ENCODE measurements at places on chromosomes 13 and 19. TPM values are rescaled to one million over a fixed set of nuclear protein-coding genes. Genes with fewer than 3 reads are reported as not detected.

DNA sequence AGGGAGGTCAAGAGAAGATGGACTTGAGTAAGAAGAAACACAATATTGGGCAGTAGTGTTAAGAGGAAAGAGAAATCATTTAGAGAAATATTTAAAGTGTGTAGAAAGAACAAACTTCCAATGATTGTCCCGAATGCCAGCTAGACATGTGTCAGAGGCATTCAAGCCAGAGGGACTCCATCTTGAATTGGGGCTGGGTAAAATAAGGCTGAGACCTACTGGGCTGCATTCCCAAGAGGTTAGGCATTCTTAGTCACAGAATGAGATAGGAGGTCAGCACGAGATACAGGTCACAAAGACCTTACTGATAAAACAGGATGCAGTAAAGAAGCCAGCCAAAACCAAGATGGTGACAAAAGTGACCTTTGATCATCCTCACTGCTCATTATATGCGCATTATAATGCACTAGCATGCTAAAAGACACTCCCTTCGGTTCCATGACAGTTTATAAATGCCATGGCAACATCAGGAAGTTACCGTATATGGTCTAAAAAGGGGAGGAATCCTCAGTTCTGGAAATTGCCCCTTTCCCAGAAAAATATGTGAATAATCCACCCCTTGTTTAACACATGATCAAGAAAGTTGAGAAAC is 127.0 kb upstream of the IPO5 start:
- H3K27ac ChIP-seq, result no peak overlapping the region
- H3K36me3 ChIP-seq, result no peaks in the 10 kb centered on the region
- no peak for DNase-seq
- H3K4me3 ChIP-seq, result no peak overlapping the region
- H3K4me1 ChIP-seq, result no peaks in the 10 kb centered on the region

DNA sequence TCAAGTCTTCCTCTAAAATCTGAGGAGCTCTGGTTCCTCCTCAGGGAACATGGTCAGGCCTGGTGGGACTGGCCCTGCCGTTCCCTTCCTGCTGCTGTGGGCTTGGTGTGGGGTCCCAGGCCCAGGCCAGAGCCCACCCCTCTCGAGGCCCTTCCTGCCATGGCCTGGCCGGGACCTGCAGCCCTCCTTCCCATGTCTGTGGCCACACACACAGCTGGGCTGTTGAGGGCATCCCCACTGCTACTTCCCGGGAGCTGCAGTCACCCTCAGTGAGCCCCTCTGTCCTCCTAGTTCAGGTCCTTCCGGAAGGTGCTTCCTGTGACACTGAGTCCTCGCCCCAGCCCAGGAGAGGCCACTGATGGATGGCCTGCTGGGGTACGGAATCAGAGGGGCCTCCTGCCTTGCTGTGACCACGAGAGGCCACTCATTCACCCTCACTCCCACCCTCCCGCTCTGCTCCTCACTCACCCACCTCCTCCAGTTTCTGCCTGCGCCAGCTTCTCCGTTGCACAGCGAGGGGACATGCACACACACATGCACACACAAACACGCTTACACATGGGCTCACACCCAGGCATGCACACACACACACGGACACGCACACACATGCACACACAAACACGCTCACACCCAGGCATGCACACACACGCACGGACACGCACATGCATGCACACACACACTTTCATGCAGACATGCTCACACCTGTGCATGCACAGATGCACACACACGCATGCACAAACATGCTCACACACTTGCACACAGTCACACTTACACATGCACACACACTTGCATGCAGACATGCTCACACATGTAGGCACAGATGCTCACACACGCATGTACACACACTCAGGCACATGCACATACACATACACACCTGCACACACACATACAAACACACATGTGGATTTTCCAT is 7.3 kb upstream of the MCF2L start:
- no peaks in the 10 kb centered on the region for H3K36me3 ChIP-seq
- H3K4me1 ChIP-seq, result no peaks in the 10 kb centered on the region
- peak; percentile 69 for DNase-seq

GRCh38 chr13:109400209-109400608 is 386.2 kb downstream of the IRS2 start:
- H3K4me3 ChIP-seq, result no peak overlapping the region
- no peaks in the 10 kb centered on the region for H3K4me1 ChIP-seq
- no peaks in the 10 kb centered on the region for H3K27me3 ChIP-seq
- H3K27ac ChIP-seq, result no peak overlapping the region
- DNase-seq, result peak; percentile 83
- no peaks in the 10 kb centered on the region for H3K36me3 ChIP-seq

The TTC9B gene
- not detected for total RNA-seq

- H3K36me3 ChIP-seq, result no peaks in the 10 kb centered on the region
- DNase-seq, result no peak
- no peak overlapping the region for H3K27ac ChIP-seq
- H3K4me1 ChIP-seq, result peaks cover 4% of the 10 kb centered on the region
- H3K4me3 ChIP-seq, result no peak overlapping the region
These were observed 313.5 kb downstream of the KLF12 start for GRCh38 chr13:73820688-73821087.

- peak; percentile 93 for DNase-seq
- H3K36me3 ChIP-seq, result peaks cover 12% of the 10 kb centered on the region
- no peaks in the 10 kb centered on the region for H3K27me3 ChIP-seq
- peak within 1 kb of the TSS; percentile 79 for H3K4me3 ChIP-seq
These were observed at the start of gene SELENOW for GRCh38 chr19:47778049-47778953. SELENOW (plus strand) TSS chr19:47778703; CDS start chr19:47778786, 83 bp downstream.

DNA sequence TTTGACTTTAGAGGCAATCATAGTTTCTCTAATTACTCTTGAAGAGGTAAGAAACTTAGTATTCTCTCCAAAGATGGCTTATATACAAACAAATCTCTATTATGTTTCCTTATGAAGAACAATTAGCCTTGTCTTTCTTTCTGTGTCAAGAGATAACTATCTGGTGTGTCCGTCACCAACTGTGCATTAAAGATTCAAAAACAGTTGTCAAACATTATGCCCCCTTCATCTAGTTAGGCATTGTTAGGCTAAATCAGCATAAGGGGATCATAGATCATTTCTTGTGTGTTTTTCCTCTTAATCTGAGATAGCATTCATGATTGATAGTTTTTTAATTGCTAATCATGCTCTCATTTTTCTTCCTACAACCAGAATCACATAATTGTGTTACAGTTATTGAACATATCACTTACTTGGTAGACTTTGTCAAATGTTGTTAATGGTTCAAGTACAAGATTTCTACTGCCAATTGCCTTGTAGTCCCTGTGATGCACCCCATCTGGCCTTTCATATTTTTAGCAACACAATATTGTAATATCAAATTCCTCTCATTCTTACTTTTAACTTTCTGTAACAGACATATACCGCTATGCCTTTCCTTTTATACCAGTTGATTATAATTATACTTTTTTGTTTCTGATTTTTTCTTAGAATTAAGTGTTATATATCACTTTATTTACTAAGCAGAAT is 612.7 kb downstream of the SLITRK6 start:
- H3K36me3 ChIP-seq, result no peaks in the 10 kb centered on the region
- no peak overlapping the region for H3K4me3 ChIP-seq
- H3K4me1 ChIP-seq, result no peaks in the 10 kb centered on the region
- no peaks in the 10 kb centered on the region for H3K27me3 ChIP-seq
- DNase-seq, result no peak

DNA sequence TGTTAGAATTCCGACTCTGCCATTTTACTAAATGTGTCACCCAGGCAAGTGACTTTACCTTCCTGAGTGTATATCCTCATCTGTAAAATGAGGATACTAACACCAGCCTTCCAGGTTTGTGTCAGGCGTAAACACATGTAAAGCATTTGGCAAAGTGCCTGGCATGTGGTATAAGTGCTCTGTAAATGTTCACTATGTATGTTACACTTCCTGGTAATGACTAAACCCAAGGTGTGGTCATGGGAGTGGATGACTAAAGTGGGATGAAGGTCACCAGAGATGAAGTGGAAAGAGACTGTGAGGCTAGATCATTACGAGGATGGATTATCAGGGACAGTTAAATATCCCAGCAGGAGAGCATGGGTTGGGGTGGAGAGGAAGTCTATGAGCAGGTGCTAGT is 25.6 kb downstream of the DEDD2 start:
- DNase-seq, result no peak
- peaks cover 6% of the 10 kb centered on the region for H3K36me3 ChIP-seq
- H3K4me3 ChIP-seq, result no peak overlapping the region
- H3K27me3 ChIP-seq, result no peaks in the 10 kb centered on the region
- peaks cover 19% of the 10 kb centered on the region for H3K4me1 ChIP-seq

GRCh38 chr19:37078717-37079032 is 442 bp downstream of the ZNF420 start:
- H3K27me3 ChIP-seq, result no peaks in the 10 kb centered on the region
- peak overlapping the region; percentile 91 for H3K27ac ChIP-seq
- peak overlapping the region; percentile 93 for H3K4me3 ChIP-seq
- peaks cover 24% of the 10 kb centered on the region for H3K36me3 ChIP-seq
- peaks cover 20% of the 10 kb centered on the region for H3K4me1 ChIP-seq

DNA sequence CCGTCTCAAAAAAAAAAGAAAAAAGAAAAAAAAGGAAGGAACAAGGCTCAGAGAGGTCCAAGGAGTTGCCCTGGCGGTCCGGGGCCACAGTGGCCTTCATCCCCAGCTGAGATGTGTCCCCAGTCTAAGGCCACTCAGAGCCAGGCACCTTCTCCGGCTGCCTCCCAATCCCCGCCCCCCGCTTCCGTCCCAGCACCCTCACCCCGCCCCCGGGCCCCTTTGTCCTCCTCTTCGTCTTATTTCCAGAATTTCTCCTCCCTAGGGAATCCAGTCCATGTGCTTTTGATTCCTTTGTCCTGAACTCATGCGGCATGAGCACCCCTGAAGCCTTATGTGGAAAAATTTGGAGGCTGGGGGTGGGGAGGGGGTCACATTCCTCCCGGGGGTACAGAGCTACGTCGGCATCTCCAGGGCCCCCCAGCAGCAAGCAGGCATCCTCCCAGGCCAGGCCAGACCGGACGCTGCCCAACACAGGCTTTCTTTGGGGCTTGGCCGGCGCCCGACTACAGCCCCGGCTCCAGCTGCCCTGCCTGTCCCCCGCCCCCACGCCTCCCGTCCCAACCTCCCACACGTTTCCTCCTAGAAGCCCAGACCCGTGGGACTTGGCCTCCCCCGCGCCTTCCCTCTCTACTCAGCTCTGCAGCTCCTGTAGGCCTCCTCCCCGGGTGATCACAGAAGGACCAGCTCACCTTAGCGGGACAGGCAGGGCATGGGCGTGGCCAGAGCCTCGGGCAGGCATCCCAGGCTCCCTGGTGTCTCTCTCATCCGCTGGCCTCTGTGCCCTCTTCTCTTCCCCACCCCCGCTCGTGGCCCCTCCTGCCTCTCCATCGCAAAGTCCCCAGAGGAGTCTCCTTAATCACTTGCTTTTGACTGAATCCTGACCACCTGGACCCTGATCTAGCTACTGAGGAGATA is 17.8 kb upstream of the ADGRE5 start:
- peak overlapping the region; percentile 39 for H3K4me3 ChIP-seq
- no peaks in the 10 kb centered on the region for H3K36me3 ChIP-seq
- peak overlapping the region; percentile 85 for H3K27ac ChIP-seq

The ATP4A gene
- total RNA-seq, result not detected

The ZNF429 gene
- 14.4 TPM for total RNA-seq

- H3K27me3 ChIP-seq, result no peaks in the 10 kb centered on the region
- peaks cover 31% of the 10 kb centered on the region for H3K4me1 ChIP-seq
- DNase-seq, result no peak
- no peak overlapping the region for H3K4me3 ChIP-seq
- no peak overlapping the region for H3K27ac ChIP-seq
These were observed 14.2 kb upstream of the PTBP1 start for GRCh38 chr19:782878-783668.

DNA sequence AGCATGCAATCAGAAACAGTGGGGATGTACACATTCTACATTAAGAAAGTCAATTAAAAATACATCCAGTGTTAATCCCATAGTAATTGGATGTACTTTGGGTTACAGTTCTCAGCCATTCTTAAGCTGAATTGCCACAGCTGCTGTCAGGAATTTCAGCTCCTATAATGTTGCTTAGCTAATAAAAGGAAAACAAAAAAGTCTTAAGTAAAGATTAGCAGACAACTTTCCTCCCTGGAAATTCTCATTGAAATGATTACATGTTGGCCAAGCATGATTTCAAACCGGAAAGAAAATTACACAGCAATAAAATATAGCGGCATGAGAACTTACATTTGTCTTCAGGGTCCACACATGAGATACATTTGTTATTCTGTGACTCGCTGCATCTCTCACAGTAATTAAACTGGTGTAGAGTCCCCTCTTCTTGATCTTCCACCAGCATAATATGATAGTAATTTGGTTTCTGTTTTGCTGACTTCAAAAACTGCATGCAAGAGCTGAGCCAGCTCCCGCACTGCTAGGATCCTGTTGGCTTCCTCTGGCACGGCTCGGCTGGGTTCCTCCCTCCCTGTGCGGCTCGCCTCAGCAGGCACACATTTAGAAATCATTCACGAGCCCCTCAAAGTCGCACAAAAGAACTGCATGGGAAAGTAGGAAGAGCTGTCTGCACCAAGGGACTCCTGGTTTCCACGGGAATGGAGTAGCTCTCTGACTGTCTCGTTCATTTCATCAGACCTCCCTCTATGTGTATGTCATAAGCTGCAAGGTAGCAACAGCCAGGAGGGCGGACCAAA is at the start of gene HTR2A:
HTR2A (minus strand) TSS at position 713 of the 797 bp plus-strand sequence. CDS start 1,147 bp downstream, outside the sequence.
- H3K4me1 ChIP-seq, result no peaks in the 10 kb centered on the region
- peaks cover 27% of the 10 kb centered on the region for H3K27me3 ChIP-seq
- DNase-seq, result peak; percentile 81
- H3K4me3 ChIP-seq, result peak within 1 kb of the TSS; percentile 15

GRCh38 chr13:102311901-102312300 is 89.9 kb downstream of the FGF14 start:
- no peaks in the 10 kb centered on the region for H3K4me1 ChIP-seq
- no peak overlapping the region for H3K27ac ChIP-seq
- no peaks in the 10 kb centered on the region for H3K27me3 ChIP-seq
- H3K4me3 ChIP-seq, result no peak overlapping the region

The OR10H4 gene
- total RNA-seq, result not detected

DNA sequence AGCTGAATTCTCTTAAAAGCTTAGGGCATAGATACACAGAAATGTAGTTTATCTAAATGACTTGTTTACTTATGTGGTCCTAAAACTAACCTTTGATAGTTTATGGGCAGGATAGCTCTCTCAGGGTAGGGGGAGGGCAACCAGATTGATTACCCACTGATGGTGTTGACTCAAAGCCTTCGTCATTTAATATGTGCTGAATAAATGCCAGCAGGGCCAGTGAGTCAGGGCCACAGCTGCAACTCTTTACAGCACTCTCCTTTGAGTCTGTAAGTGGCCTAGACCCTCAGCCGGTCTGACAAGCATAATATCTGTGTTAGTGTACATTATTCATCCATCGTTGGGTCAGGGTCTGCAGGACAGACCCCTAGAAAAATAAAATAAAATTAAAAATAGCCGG is 128.5 kb downstream of the ZNF675 start:
- no peak overlapping the region for H3K27ac ChIP-seq
- H3K4me1 ChIP-seq, result no peaks in the 10 kb centered on the region
- no peaks in the 10 kb centered on the region for H3K27me3 ChIP-seq
- DNase-seq, result no peak
- no peak overlapping the region for H3K4me3 ChIP-seq

DNA sequence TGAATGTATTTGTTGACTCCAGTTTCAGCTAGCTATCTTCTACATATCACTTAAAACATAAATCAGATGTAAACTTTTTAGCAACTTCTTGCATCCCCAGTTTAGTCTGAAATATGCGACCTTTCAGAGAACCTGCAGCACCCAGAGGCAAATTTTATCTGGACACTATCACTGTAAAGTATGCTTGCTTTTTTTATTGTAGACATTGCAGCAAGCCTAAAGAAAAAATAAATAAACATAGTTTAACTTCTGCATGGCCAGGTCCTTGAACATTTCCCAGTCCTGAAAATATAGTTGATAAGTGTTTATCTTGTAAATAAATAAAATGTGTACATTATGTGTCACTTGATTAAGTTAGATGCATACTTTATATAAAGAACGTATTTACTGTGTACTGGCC is 1829.4 kb downstream of the PCDH9 start:
- no peaks in the 10 kb centered on the region for H3K36me3 ChIP-seq
- no peak for DNase-seq
- H3K4me1 ChIP-seq, result no peaks in the 10 kb centered on the region
- no peak overlapping the region for H3K27ac ChIP-seq
- no peak overlapping the region for H3K4me3 ChIP-seq

All from spleen (tissue), 13 donors.